CD4-positive, alpha-beta memory T cell (primary cell): ENCODE measurements at places on chromosomes 11 and 22.

GRCh38 chr11:20278727-20279126 lies 84.8 kb upstream of the HTATIP2 start:
- no peaks in the 10 kb centered on the region for H3K36me3 ChIP-seq
- H3K27ac ChIP-seq: no peak overlapping the region
- no peak overlapping the region for H3K4me3 ChIP-seq
- no peaks in the 10 kb centered on the region for H3K27me3 ChIP-seq

- no peaks in the 10 kb centered on the region for H3K36me3 ChIP-seq
- no peaks in the 10 kb centered on the region for H3K27me3 ChIP-seq
- no peak for DNase-seq
- no peak overlapping the region for H3K27ac ChIP-seq
- H3K4me1 ChIP-seq: no peaks in the 10 kb centered on the region
These were observed 13.3 kb upstream of the CD81 start for GRCh38 chr11:2363577-2364370.

DNA sequence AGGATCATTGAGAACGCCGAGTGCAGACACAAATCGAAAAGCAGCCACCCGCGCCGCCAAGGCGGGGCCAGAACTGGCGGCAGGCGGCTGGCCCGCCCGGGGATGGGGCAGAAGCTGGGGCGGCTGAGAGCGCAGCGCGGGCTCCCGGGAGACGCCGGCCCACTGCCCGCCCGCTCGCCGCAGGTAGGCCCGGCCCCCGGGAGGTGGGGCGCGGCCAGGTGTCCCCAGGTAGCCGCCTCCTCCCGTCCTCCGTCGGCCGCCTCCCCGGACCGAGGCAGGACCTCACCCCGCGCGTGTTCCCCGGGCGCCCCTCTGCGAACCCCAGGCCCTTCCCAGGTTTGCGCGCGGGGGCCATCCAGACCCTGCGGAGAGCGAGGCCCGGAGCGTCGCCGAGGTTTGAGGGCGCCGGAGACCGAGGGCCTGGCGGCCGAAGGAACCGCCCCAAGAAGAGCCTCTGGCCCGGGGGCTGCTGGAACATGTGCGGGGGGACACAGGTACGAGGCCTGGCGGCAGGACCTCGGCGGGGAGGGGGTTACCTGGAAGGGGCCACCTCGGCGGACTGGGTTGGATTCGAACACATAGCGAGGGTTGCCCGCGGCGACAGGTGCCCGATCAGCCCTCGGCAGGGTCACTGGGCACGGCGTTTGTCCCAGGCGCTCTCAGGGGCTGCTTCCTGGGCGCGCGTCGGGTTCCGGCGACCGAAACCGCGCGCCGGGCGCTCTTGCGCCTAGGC lies at the start of gene PRRG4:
Gene PRRG4, plus strand, starts transcription at position 248 of the 733 bp plus-strand sequence. CDS start 603 bp downstream, outside the sequence.
- no peak within 1 kb of the TSS for H3K27ac ChIP-seq
- H3K27me3 ChIP-seq: no peaks in the 10 kb centered on the region
- no peaks in the 10 kb centered on the region for H3K36me3 ChIP-seq
- H3K4me3 ChIP-seq: peak within 1 kb of the TSS; percentile 15

GRCh38 chr11:47991266-47991830 lies 11.0 kb downstream of the PTPRJ start:
- DNase-seq: peak; percentile 23
- H3K27me3 ChIP-seq: no peaks in the 10 kb centered on the region

DNA sequence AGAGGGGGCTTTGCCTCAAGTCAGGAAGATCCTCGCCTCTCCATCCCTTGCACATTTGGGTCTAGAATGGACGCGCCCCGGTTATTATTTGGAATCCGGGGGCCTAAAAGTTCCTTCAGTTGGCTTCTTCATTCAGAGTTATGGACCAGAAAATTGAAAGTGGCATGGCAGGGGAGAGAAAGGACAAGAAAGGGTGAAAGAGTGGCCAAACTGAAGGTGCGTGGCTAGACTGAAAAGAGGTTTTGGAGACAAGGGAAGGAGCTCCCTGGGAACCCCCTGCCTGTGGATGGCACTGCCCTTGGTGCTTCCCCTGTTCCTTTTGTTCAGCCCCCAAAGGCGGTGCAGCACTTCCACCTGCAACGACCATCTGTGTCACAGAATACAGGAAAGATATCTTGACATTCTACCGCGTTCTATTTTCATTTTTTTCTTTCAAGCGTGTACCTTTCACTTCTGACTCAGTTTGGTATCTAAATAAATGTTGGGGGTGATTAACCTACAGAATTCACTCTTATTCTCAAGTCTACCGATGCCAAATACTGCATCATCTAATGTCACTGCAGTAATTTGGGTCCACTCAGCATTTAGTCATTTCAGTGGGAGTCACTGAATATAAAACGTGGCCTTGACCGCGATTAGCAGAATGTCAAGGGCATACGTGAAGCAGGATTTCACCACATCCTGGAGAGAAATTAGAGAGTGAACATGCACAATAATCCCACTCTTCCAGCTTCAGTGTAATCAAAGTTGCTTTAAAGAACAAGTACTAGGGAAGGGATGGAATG lies 88.1 kb upstream of the ARHGAP32 start:
- H3K27ac ChIP-seq: no peak overlapping the region
- no peaks in the 10 kb centered on the region for H3K27me3 ChIP-seq
- no peak overlapping the region for H3K4me3 ChIP-seq
- H3K36me3 ChIP-seq: no peaks in the 10 kb centered on the region

- no peak for DNase-seq
- H3K4me3 ChIP-seq: peak overlapping the region; percentile 40
- H3K36me3 ChIP-seq: no peaks in the 10 kb centered on the region
- H3K27ac ChIP-seq: peak overlapping the region; percentile 50
These were observed 104.3 kb downstream of the MRTFA start for GRCh38 chr22:40531951-40532900.

- no peak overlapping the region for H3K27ac ChIP-seq
- H3K4me1 ChIP-seq: no peaks in the 10 kb centered on the region
- H3K4me3 ChIP-seq: no peak overlapping the region
- no peaks in the 10 kb centered on the region for H3K27me3 ChIP-seq
- DNase-seq: no peak
These were observed 15.7 kb upstream of the MYEOV start for GRCh38 chr11:69278091-69278867.

DNA sequence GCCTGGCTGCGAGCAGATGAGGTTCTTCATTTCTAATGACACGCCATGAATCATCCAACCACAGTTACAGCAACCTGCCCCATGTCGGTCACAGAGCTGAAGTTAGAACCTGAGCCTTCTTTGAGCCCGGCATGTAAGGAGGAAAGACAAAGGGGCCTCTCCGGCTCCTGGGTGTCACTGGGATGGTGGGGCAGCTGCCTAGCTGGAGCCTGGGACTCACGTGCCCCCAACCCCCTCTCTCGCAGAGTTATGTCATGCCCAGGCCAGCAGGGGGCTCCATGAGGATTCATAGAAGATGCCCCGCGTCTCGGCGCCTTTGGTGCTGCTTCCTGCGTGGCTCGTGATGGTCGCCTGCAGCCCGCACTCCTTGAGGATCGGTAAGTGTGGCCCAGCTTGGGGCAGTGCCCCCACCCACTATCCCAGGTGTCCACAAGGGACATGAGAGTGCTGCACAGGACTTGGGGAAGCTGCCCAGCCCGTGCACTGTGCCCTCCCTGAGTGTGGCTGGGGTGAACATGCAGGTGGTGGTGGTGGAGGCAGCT lies 148.5 kb downstream of the GRIK4 start:
- no peak for DNase-seq
- no peaks in the 10 kb centered on the region for H3K4me1 ChIP-seq
- H3K36me3 ChIP-seq: no peaks in the 10 kb centered on the region
- no peak overlapping the region for H3K27ac ChIP-seq
- no peak overlapping the region for H3K4me3 ChIP-seq

GRCh38 chr11:103811870-103812455 lies 224.5 kb upstream of the DDI1 start:
- no peaks in the 10 kb centered on the region for H3K4me1 ChIP-seq
- no peak overlapping the region for H3K27ac ChIP-seq
- no peaks in the 10 kb centered on the region for H3K27me3 ChIP-seq

GRCh38 chr11:115920092-115920461 lies 415.9 kb upstream of the CADM1 start:
- H3K36me3 ChIP-seq: no peaks in the 10 kb centered on the region
- H3K4me1 ChIP-seq: no peaks in the 10 kb centered on the region
- H3K27ac ChIP-seq: no peak overlapping the region
- no peaks in the 10 kb centered on the region for H3K27me3 ChIP-seq
- DNase-seq: no peak

DNA sequence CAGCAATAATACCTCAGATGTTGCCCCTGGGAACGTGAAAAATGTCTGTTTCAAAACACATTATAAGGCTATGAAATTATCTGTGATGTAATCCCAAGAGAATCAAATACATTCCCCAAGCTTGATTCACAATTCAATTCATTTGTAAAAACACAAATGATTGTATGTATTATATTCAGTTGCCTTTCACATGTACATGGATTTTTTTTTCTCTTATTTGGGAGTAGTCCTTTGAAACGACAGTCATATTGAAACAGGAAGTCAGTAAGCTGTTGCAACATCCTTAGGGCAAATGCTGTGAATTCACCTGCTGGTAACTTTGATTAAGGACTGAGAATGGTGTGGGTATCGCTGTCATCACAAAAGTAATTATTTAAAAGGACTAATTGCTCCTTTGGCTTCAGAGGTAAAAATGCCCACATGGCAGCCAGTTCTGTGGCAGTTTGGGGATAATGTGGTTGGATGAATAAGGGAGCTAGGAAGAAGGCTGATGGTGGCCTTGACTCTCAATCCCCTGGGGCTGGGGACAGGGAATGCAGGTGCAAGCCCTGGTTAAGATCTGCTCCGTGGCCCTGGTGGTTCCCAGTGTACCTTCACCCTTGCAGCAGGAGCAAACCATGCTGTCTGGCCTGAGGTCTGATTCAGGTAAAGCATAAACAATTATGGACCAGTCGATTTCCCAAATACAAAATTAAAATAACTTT lies 13.2 kb downstream of the EHF start:
- no peak overlapping the region for H3K27ac ChIP-seq
- H3K27me3 ChIP-seq: no peaks in the 10 kb centered on the region
- H3K36me3 ChIP-seq: no peaks in the 10 kb centered on the region
- no peak overlapping the region for H3K4me3 ChIP-seq

DNA sequence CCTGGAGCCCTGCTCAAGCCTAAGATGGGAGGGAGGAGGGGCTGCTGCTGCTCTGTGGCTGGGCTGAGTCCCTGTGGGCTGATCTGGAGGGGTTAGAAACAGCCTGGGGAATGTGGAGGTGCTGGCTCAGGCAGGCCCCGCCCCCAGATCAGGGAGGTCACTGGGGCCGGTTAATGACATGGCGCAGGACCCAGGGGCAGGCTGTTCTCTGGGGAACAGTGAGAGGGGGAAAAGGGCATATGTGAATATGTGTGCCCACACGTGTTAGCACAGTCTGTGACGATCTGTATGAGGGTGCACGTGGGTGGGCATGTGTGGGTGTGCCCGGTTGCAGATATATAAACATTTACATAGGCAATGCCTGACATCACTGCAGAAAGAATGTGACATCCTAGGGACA lies 143.5 kb downstream of the MIAT start:
- no peak overlapping the region for H3K27ac ChIP-seq
- no peaks in the 10 kb centered on the region for H3K36me3 ChIP-seq
- H3K4me1 ChIP-seq: no peaks in the 10 kb centered on the region
- no peak for DNase-seq
- no peak overlapping the region for H3K4me3 ChIP-seq
- H3K27me3 ChIP-seq: no peaks in the 10 kb centered on the region

GRCh38 chr22:21719024-21719423 lies 16.6 kb downstream of the YPEL1 start:
- DNase-seq: no peak
- H3K27me3 ChIP-seq: no peaks in the 10 kb centered on the region
- no peaks in the 10 kb centered on the region for H3K36me3 ChIP-seq
- H3K4me1 ChIP-seq: no peaks in the 10 kb centered on the region

DNA sequence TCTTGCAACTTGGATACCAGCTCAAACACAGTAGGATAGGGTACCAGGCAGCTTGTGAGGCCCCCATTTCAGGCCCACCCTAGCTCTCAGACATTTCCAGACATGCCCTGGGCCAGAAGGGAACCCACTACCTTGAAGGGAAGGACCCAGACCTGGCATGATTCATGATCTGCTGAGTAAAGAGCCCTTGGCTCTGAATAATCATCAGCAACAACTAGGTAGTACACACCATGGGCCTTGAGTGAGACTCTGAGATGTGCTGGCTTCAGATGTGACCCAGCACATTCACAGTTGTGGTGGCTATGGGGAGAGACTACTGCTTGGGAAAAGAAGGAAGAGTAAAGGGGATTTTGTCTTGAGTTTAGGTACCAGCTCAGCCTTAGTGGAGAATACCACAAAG lies 23.6 kb downstream of the JRKL start:
- H3K4me3 ChIP-seq: no peak overlapping the region
- DNase-seq: no peak
- H3K36me3 ChIP-seq: no peaks in the 10 kb centered on the region
- H3K27me3 ChIP-seq: no peaks in the 10 kb centered on the region

GRCh38 chr11:134120143-134120850 lies 51.4 kb downstream of the JAM3 start:
- no peak overlapping the region for H3K27ac ChIP-seq
- no peaks in the 10 kb centered on the region for H3K4me1 ChIP-seq
- H3K4me3 ChIP-seq: no peak overlapping the region
- DNase-seq: no peak

- peak; percentile 53 for DNase-seq
- no peak overlapping the region for H3K4me3 ChIP-seq
- no peak overlapping the region for H3K27ac ChIP-seq
- H3K4me1 ChIP-seq: no peaks in the 10 kb centered on the region
These were observed 23.3 kb downstream of the ARL14EP start for GRCh38 chr11:30346068-30346688.

- no peak for DNase-seq
- H3K4me3 ChIP-seq: peak within 1 kb of the TSS; percentile 59
- no peak within 1 kb of the TSS for H3K27ac ChIP-seq
- H3K4me1 ChIP-seq: peaks cover 56% of the 10 kb centered on the region
- H3K27me3 ChIP-seq: no peaks in the 10 kb centered on the region
These were observed at the start of gene NLRP6 for GRCh38 chr11:278001-278951. TSS of gene NLRP6 (plus strand) at chr11:278407. CDS start at chr11:278570, 163 bp downstream.
